Activated naive CD4-positive, alpha-beta T cell treated with anti-CD3 and anti-CD28 coated beads, Interleukin-2, amount 50 U/mL, for 16 hours (primary cell): ENCODE measurements at places on chromosomes 3 and 15.
A peak's percentile ranks its signal among the peaks of the same experiment; 100 is the strongest.

- no peak for DNase-seq
Observed at GRCh38 chr15:83282776-83283137, 1.7 kb downstream of the BNC1 start.

GRCh38 chr3:49552087-49552486 lies 2.2 kb upstream of the BSN start:
- DNase-seq, result no peak

- DNase-seq, result no peak
Observed at GRCh38 chr3:160126051-160126450, 99.2 kb upstream of the C3orf80 start.

DNA sequence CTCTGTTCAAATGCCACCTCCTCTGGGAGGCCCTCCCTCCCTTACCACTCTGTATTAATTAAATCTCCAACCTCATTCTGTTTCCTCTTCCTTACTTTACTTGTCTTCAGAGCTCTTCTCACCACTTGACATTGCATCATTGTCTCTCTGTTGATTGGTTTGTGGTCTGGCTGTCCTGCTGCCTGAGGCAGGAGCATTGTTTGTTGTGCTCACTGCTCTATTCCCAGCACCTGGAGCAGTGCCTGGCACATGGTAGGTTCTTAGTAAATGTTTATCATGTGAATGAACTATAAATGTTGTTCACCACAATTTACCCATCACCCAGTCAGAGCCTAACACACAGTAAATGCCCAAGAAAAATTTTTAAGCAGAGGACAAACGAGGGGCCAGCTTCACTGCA lies 6.7 kb upstream of the BFSP2 start:
- DNase-seq, result no peak

DNA sequence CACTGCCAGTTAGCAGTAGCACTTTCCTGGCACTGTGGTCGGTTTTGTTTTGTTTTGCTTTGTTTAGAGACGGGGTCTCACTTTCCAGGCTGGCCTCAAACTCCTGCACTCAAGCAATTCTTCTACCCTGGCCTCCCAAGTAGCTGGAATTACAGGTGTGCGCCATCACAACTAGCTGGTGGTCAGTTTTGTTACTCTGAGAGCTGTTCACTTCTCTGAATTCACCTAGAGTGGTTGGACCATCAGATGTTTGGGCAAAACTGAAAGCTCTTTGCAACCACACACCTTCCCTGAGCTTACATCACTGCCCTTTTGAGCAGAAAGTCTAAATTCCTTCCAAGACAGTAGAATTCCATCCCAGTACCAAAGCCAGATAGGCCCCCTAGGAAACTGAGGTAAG lies 22.6 kb downstream of the CLDN18 start:
- no peak for DNase-seq

GRCh38 chr3:113166357-113166718 lies 45.0 kb upstream of the BOC start:
- no peak for DNase-seq

- no peak for DNase-seq
Observed at GRCh38 chr15:72889545-72889944, 106.0 kb upstream of the ADPGK start.

DNA sequence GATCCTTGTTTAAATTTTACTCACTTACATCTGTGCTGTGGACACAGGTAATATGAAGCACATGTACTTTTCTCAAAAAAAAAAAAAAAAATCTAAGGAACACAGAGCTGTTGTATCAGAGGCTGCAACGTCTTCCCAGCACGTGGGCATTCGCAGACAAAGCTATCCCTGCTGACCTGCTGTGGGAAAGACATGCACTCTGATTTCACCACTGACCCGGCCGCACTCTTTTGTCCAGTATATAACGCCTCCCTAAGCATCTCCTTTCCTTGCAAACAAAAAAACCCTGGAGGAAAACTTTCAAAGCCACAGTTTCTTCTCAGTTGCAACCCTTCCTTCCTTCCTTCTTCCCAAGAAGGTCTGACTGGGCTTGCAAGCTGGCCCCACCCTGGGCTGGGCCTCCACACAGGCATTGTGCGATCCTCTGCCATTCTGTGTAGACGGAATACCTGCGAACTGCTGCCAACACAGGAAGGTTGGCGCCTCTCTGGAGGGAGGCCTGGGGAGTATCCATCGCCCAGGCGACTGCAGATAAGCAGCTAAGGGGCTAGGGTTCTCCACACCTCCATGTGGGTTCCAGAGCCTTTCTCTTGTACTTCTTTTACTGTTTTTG lies 50.8 kb downstream of the SLC12A8 start:
- no peak for DNase-seq

DNA sequence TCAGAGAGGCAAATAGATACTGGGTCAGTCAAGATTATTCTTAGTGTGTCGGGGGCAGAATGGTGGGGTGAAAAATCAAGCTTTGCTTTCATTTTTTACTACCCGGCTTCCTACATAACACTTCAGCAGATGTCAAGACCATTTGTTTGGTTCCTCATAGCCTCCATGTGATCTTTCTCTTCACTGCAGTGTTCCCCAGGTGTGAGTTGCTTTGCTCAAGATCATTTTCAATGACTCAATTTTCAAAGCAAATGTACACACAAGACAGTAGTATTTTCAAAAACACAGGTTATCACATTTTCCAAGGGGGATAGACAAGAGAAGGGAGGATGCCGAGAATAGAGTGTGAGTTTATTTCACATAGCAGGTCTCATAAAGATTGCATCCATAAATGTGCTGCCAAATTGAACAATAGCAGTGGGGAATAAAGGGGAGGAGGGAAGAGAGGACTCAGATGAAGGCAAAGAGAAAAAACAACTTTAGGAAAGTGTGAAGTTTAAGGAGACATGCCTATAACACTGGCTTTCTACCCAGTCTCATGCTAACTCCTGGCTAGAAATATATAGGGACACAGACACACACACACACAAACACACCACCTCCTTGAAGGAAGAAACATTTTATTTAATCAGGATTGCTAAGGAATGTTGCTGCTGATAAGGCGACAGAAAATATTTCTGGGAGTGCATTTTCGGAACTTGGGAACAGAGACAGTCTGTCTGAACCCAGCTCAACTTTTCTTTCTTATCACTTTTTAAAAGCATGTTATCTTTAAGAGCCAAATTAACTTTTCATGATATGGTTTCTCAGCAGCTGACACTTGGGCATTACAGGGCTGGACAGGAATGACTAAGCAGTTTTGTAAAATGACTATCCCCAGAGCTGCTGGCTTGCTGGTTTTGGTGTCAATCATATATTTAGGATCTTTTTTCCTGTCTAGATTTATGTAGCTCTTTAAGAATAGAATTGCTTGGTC lies 402.4 kb downstream of the RBMS3 start:
- no peak for DNase-seq

DNA sequence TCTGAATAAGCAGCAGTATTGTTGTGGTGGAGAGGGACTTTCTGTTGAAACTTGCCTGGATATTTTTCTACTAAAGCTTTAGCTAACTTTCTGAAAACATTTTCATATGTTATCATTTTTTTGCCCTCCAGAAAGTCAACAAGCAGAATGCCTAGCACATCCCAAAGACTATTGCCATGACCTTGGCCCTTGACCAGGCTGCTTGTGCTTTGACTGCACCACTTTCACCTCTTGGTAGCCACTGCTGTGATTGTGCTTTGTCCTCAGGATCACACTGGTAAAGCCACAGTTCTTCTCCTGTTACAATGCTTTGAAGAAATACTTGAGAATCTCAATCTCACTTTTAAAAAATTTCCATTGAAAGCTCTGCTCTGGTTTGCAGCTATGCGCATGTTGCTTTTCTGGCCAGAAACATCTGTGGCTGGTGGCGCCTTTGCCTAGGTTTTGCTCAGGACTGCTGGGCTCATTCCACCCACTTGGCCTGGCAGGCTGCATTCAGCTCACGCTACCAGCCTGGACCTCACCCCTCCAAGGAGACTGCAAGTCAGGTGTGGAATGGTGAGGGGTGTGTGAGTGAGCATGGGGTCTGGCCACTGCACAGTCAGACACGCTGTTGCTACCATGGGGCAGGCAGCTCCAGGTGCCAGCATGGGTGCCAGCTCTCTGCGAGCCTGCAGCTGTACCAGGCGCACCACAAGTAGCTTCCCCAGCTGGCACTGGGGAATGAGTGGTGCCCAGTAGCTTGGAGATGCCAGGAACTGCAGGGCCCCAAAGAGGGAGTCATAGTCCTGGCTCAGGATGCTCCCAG lies 89.8 kb upstream of the TNFSF10 start:
- no peak for DNase-seq

DNA sequence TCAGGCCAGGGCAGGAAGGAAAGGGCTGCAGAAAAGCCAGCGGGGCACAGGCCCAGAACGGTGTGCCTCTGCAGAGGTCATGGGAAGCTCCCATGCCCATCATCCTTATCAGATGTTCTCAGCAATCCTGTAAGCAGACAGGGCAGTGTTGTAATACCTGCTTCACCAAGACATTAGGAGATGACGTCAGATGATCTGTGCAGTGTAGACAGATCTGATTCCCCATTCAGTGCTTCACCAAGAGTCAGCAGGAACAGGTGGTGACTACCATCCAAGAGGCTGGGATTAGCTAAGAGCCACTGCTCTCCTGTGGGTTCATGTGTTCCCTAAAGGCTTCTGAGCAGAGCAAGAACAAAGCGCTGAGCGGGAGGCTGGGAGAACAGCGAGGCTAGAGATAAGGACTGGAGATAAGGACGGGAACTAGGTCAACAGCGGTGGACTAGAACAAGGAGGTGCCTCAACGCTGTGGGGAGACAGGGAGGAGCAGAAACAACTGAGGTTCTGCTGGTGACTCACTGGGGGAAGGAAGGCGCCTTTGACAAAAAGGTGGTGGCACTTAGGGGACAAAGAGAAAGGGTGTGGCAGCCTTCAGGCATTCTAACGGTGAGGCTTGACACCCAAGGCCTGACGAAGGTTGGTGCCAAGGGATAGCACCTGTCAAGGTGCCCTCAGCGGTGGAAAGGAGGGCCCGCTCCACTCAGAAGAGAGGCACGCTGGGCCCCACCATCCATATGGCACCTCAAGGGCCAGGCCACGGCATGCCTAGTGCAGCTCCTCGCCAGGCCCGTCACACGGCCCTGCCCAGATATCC lies 28.4 kb downstream of the CCDC12 start:
- DNase-seq, result peak; percentile 32

DNA sequence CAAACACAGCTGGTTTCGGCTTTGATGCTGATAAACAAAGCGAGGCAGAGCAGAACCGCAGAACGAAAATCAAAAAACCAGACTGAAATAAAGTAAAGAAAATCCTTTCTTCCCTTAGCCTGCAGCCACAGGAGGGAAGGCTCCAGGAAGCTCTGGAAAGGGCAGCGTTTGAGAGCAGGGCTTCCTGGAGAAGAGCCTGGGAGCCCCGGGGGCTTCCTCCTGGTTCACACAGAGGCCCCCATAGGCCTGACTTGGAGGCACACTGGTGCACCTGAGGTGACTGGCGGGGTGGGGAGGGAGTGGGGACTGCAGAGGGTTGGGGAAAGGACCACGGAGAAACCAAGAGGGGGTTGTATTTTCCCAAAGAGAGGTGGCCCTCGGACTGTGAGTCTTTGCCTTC lies 98.8 kb upstream of the WNT5A start:
- no peak for DNase-seq

DNA sequence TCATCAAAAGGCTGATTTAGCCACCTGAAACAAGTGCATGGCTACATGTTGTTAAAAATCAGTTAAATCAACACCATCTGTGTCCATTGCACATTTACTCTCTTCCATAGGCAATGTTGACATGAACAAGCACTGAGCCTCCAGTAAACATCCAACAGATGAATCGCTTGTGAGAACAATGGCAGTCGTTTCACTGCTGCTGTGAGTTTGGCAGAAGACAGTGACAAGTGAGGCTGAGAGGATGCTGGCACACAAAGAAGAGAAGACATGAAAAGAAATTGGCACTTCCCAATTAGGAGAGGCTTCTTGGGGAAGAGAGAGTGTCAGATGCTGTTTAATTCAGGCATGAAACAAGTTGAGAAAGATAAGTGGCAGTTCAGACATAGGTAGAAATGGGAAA lies 227.4 kb upstream of the STT3B start:
- no peak for DNase-seq

GRCh38 chr3:144344925-144345548 lies 373.4 kb downstream of the DIPK2A start:
- no peak for DNase-seq

- DNase-seq, result no peak
Observed at GRCh38 chr3:38738630-38739395, 77.2 kb downstream of the SCN10A start.

DNA sequence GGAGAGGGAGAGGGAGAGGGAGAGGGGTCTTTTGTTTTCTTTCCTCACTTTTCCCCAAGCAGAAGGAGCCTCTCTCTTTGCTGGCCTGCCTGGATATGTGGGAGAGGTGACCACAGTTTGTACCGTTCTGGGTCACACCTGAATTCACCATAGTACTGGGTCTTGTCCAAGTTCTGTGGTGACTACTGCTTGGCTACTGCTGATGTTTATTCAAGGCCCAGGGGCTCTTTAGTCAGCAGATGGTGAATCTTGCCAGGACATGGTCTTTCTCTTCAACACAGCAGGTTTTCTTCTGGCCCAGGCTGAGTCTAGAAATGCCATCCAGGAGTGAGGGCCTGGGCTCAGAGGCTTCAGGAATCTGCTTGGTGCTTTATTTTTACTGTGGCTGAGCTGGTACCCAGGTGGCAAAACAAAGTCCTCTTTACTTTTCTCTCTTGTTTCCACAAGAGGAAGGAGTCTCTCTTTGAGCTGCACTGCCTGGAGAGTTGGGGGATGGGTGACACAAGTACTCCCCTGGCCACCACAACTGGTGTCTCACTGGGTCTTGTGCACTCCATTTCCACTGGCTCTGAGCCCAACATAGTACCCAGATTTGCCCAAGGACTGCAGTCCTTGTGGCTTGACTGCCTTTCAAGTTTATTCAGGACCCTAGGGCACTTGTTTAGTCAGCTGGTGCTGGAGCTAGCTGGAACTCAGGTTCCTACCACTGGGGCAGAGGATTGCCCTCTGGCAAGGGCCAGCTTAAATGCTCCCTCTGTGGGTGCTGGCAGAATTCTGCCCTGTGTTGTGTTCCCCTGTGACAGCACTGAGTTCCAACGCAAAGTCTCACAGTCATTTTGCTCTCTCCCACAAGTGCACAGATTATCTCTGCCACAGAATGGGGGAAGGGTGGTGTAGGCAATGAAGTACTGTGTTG lies 16.8 kb upstream of the CCNDBP1 start:
- DNase-seq, result no peak

DNA sequence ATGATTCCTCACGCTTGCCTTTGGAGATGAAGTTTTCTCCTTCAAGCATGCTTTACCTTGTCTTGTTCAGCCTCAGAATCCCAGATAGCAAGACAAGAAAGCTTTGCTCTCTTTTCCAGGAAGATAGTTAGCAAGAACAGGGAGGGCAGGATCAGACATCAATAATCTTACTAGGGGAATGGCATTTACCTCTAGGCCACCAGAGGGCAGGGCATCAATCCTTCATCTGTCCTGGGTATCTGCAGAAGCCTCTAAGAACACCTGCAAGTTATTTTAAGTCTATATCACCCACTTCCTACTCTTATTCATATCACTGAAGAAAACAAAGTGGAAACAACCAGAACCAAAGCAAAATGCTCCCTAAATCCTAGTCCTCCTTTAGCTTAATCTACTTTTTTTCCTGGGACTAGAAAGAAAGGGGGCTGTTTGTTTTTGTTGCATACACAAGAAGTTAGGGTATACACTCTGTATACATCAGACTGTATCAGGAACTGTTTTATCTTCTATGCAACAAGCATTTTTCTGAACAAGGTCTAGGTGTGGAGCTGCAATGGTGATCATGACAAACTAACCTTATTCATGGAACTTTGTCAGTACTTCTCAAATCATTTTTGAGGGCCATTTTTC lies 862.5 kb downstream of the CADM2 start:
- DNase-seq, result no peak
